Esophagus squamous epithelium (tissue), 5 donors: ENCODE measurements at places on chromosomes 2 and 18. TPM values are rescaled to one million over a fixed set of nuclear protein-coding genes. Genes with fewer than 3 reads are reported as not detected.

- H3K27ac ChIP-seq, result no peak overlapping the region
- no peaks in the 10 kb centered on the region for H3K36me3 ChIP-seq
- no peaks in the 10 kb centered on the region for H3K4me1 ChIP-seq
- no peak overlapping the region for H3K4me3 ChIP-seq
- H3K27me3 ChIP-seq, result no peaks in the 10 kb centered on the region
- DNase-seq, result no peak
Observed at GRCh38 chr2:241532733-241533601, 24.6 kb upstream of the STK25 start.

Gene LMAN2L
- total RNA-seq, result 12.6 TPM

Gene RAB6C
- total RNA-seq, result not detected

DNA sequence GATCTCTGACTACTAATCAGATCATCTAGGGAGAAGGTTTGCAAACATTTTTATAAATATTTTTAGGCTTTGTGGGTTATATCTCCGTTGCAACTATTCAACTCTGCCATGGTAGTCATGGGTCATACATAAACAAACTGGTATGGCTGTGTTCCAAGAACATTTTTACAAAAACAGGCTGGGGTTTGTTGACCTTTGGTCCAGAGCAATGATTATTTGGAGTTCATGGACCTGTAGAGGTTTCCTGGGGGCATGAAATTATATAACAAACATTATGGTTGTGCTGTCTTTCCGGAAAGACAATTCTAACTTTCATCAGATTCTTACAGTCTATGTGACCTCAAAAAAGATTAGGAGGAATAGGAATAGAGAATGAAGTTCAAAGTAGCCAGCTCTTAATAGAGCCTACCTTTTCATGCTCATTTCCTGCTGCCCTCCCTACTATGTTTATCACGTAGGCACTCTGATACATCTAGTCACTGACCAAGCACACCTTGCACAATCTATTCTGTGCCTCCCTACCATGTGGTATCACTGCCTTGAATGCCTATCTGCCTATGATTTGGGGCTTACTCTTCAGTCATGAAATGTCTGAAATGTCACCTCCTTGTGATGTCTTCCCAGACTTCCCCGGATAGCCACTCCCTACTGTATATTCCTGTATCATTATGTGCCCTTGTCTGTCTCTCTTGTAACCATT, 102.4 kb upstream of the SCN1A start:
- DNase-seq, result no peak
- H3K27me3 ChIP-seq, result no peaks in the 10 kb centered on the region
- no peak overlapping the region for H3K27ac ChIP-seq
- no peaks in the 10 kb centered on the region for H3K4me1 ChIP-seq
- H3K4me3 ChIP-seq, result no peak overlapping the region

- DNase-seq, result no peak
- no peaks in the 10 kb centered on the region for H3K36me3 ChIP-seq
- no peak overlapping the region for H3K27ac ChIP-seq
- no peaks in the 10 kb centered on the region for H3K27me3 ChIP-seq
Observed at GRCh38 chr18:35326695-35327387, 17.4 kb downstream of the ZNF24 start.

DNA sequence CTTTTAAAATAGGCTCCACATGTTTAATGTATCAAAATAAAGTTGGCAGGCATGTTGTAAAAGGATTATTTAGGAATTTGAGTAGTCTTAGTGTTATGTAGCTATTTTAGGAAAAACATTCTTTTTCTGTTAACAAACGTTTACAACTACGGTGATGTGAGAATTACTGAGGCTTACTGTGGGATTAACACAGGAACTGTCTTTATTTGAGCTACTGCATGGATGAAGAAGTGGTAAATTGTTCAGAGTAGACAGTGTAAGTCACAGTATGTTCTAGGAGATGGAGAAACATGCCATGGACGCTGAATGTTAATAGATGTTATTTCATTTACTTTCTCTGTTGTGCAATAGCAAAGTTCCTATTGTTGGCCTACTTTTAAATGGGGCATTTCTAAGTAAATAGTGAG, 1.6 kb downstream of the PPM1B start:
- peak overlapping the region; percentile 85 for H3K4me3 ChIP-seq
- no peak for DNase-seq
- peaks cover 58% of the 10 kb centered on the region for H3K4me1 ChIP-seq
- peaks cover 4% of the 10 kb centered on the region for H3K27me3 ChIP-seq
- H3K27ac ChIP-seq, result peak overlapping the region; percentile 97
- no peaks in the 10 kb centered on the region for H3K36me3 ChIP-seq

- H3K4me3 ChIP-seq, result no peak overlapping the region
- DNase-seq, result no peak
- no peaks in the 10 kb centered on the region for H3K27me3 ChIP-seq
- H3K36me3 ChIP-seq, result no peaks in the 10 kb centered on the region
- no peak overlapping the region for H3K27ac ChIP-seq
- no peaks in the 10 kb centered on the region for H3K4me1 ChIP-seq
Observed at GRCh38 chr2:128617029-128617590, 298.4 kb upstream of the HS6ST1 start.

DNA sequence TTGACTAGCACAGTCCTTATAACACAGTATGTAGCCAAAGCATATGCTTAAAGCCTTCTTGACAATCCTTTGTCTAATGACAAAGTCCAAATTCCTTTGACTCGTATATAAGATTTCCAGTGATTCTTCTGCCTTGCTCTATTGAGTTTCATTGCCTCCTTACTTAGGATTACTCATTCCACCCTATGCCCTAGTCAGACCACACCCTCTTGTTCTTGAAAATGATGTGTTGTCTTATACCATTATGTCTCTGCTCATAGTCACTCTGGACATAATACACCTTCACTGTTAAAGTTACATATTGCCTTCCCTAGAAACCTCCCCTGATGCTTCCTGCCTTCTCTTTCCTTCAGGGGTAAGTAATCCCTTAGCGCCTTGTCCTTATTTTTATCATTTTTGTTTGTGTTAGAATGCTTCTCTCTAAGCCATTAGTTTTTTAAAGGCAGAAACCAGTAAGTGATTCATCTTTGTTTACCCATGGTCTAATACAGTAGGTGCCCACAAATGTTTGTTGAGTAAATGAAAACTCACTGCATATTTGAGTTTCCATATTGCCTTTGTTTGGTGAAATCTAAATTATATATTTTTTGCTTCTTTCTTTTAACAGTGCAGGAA, 19.3 kb downstream of the GPD2 start:
- H3K4me1 ChIP-seq, result peaks cover 7% of the 10 kb centered on the region
- H3K36me3 ChIP-seq, result no peaks in the 10 kb centered on the region
- DNase-seq, result no peak
- H3K27ac ChIP-seq, result no peak overlapping the region

GRCh38 chr2:101736861-101737291, 39.4 kb downstream of the MAP4K4 start:
- H3K27me3 ChIP-seq, result no peaks in the 10 kb centered on the region
- H3K27ac ChIP-seq, result peak overlapping the region; percentile 55
- H3K4me3 ChIP-seq, result no peak overlapping the region
- H3K4me1 ChIP-seq, result peaks cover 52% of the 10 kb centered on the region
- no peak for DNase-seq

- no peak overlapping the region for H3K4me3 ChIP-seq
- no peak for DNase-seq
- H3K27ac ChIP-seq, result peak overlapping the region; percentile 55
- H3K36me3 ChIP-seq, result no peaks in the 10 kb centered on the region
Observed at GRCh38 chr2:74540291-74540690, 10.6 kb downstream of the HTRA2 start.

- DNase-seq, result no peak
- no peaks in the 10 kb centered on the region for H3K4me1 ChIP-seq
- no peaks in the 10 kb centered on the region for H3K27me3 ChIP-seq
Observed at GRCh38 chr2:216414772-216415319, 2.6 kb downstream of the SMARCAL1 start.

Gene HRH4
- total RNA-seq, result not detected

DNA sequence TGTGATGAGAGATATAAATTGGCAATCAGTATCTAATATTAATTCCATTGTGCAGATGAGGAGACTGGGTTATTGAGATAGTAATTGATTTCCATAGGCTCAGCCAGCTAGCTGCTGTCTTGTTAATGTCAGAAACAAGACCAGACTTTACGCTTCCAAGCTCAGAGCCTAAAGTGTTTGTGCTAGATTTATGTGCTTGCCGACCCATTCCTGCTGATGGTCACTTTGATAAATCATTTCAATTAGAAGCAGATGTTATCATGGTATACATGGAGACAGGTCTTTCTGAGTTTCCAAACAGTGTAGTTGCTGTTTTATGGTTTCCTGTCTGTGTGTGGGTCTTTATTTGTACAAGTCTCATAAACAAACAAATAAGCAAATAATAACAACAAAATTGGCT, 92.8 kb downstream of the AQP4 start:
- no peak overlapping the region for H3K4me3 ChIP-seq
- no peak for DNase-seq
- H3K36me3 ChIP-seq, result no peaks in the 10 kb centered on the region
- H3K27me3 ChIP-seq, result no peaks in the 10 kb centered on the region
- H3K4me1 ChIP-seq, result no peaks in the 10 kb centered on the region
- no peak overlapping the region for H3K27ac ChIP-seq

GRCh38 chr2:133296401-133296800, 271.9 kb downstream of the NCKAP5 start:
- no peaks in the 10 kb centered on the region for H3K36me3 ChIP-seq
- no peak overlapping the region for H3K27ac ChIP-seq
- H3K4me3 ChIP-seq, result no peak overlapping the region
- H3K4me1 ChIP-seq, result no peaks in the 10 kb centered on the region
- DNase-seq, result no peak

Gene MEP1B
- total RNA-seq, result not detected

Gene IKZF2
- 44.1 TPM for total RNA-seq

DNA sequence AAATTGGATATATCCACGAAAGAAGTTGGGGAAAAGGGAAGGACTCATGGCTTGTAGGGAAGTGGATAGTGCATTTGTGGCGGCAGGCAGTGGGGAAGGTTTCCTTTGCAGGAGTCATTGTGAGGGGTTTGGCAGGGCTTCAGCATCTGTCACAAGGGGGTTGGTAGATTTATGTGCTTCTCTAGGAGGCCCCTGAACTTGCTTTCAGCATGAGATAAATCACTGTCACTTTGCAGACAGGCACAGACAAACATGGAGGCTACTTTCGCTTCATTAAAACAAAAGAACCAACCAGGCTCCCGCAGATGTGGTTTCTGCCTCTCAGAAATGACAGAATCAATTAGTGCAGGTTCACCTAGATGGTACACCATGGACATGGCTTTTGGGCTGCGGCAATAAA, 340.7 kb downstream of the TGIF1 start:
- H3K4me1 ChIP-seq, result no peaks in the 10 kb centered on the region
- no peak overlapping the region for H3K4me3 ChIP-seq
- H3K36me3 ChIP-seq, result no peaks in the 10 kb centered on the region

Gene DSG1
- total RNA-seq, result 60.2 TPM

DNA sequence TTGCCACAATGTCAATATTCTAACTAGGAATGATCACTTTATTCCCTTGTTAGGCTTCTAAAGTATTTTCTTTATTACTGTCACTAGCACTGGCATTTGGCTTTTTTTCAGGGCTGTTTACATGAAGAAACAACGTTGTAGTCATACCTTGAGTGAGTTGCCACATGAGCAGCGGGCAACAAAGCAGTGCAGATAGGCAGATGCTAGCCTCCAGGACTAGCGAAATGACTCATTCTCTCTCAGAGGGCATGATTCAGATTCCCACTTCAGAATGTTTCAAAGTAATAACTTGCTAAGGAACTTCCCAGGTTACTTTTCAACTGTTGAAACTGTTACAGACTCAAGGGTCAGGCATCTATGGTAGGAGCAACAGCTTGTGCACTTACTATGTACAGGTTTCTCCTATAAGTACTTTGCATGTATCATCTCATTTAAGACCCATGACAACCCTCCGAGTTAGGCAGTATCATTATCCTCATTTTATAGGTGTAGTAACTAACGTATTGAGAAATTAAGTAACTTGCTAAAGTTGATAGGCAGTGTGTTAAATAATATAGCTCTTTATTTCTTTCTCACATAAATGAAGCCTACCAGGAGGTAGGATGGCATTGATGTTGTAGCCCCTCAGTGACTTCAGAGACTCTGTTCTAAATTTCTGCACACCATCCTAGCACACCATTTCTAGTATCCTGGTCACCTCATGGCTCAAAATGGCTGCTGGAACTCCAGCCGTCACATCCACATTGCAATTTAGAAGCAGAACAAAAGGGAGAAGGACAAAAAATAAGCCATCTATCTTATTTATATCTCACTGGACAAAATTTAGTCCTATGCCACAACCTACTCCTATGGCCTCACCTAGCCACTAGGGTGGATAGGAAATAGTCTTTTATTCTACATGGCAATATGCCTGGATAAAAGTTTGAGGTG, 83.3 kb downstream of the ICOS start:
- no peak overlapping the region for H3K27ac ChIP-seq
- no peak for DNase-seq
- peaks cover 2% of the 10 kb centered on the region for H3K4me1 ChIP-seq
- no peak overlapping the region for H3K4me3 ChIP-seq

- H3K27ac ChIP-seq, result no peak overlapping the region
- H3K4me1 ChIP-seq, result no peaks in the 10 kb centered on the region
Observed at GRCh38 chr2:205865905-205866441, 183.7 kb downstream of the NRP2 start.

GRCh38 chr2:226643946-226644282, 155.7 kb downstream of the IRS1 start:
- no peaks in the 10 kb centered on the region for H3K4me1 ChIP-seq
- H3K36me3 ChIP-seq, result no peaks in the 10 kb centered on the region
- DNase-seq, result no peak
- H3K4me3 ChIP-seq, result no peak overlapping the region
- no peak overlapping the region for H3K27ac ChIP-seq
- H3K27me3 ChIP-seq, result no peaks in the 10 kb centered on the region

Gene CYP26B1
- total RNA-seq, result 1.2 TPM

Gene AMER3
- total RNA-seq, result not detected

GRCh38 chr2:233501198-233502076, 65.1 kb downstream of the USP40 start:
- H3K27me3 ChIP-seq, result no peaks in the 10 kb centered on the region
- H3K27ac ChIP-seq, result no peak overlapping the region
- H3K4me1 ChIP-seq, result no peaks in the 10 kb centered on the region
- DNase-seq, result no peak
- peaks cover 3% of the 10 kb centered on the region for H3K36me3 ChIP-seq

- no peak for DNase-seq
- H3K4me1 ChIP-seq, result peaks cover 11% of the 10 kb centered on the region
- no peak overlapping the region for H3K4me3 ChIP-seq
- H3K27me3 ChIP-seq, result no peaks in the 10 kb centered on the region
Observed at GRCh38 chr2:127678531-127678930, 3.2 kb upstream of the LIMS2 start.

Gene CPS1
- total RNA-seq, result 2.2 TPM
